ENCODE measurements at places on chromosomes 13 and 19. TPM values are rescaled to one million over a fixed set of nuclear protein-coding genes. Genes with fewer than 3 reads are reported as not detected.
A peak's percentile ranks its signal among the peaks of the same experiment; 100 is the strongest.

DNA sequence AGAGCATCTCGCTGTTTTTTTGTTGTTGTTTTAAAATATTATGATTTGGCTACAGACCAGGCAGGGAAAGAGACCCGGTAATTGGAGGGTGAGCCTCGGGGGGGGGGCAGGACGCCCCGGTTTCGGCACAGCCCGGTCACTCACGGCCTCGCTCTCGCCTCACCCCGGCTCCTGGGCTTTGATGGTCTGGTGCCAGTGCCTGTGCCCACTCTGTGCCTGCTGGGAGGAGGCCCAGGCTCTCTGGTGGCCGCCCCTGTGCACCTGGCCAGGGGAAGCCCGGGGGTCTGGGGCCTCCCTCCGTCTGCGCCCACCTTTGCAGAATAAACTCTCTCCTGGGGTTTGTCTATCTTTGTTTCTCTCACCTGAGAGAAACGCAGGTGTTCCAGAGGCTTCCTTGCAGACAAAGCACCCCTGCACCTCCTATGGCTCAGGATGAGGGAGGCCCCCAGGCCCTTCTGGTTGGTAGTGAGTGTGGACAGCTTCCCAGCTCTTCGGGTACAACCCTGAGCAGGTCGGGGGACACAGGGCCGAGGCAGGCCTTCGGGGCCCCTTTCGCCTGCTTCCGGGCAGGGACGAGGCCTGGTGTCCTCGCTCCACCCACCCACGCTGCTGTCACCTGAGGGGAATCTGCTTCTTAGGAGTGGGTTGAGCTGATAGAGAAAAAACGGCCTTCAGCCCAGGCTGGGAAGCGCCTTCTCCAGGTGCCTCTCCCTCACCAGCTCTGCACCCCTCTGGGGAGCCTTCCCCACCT, 183.3 kb downstream of the KDM4B start:
- DNase-seq: no peak

DNA sequence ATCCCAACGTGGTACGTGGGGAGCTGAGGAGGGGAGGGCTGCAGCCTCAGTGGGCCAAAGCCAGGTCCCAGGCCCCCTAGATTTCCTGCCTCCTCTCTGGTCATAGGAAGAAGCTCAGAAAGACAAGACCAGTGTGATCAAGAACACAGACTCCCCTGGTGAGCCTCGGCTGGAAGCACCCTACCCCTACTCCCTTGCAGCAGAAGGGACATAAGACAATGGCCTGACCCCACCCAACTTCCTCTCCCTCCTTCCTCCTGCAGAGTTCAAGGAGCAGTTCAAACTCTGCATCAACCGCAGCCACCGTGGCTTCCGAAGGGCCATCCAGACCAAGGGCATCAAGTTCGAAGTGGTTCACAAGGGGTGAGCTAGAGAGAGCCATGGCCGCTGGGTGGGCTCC, 11.5 kb downstream of the PODNL1 start:
- no peak for DNase-seq

DNA sequence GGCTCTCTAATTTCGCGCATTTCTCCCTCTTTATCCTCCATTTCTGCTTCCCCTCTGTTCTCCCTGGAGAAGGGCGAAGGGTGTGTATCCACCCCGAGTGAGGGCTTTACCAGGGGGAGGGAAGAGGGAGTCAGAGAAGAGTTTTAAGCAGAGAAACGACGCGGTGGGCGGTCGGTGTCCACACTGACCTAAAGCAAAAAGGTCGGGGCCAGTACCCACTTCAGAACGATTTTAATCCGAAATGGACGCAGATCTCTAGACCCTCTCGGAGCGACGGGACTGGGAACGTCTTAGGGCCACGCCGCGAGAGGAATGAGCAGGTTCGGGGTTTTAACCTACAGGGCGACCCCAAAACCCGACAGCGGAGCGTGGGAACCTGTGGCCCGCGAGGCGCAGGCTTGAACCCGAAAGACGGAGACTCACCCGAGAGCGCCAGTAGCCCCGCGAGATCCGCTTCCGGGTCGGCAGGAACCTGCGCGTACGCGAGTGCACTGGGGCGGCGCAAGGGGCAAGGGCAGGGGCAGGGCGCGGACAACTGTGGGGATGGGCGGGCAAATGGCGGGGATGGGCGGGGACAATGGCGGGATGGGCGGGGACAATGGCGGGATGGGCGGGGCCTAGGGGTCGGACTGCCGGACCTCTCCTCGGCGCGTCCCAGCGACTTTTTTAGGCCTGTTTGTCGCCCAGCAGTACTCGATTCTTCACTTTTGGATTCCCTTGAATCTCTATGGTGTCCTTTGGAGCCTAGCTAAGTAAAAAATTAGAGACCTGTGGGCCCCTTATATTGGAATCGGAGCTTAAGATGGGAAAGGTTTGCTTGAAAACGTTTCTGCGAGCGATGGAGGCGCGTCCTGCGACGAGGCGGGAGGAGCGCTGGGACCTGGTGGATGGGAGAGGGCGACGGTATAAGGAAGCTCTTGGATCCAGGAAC, at the start of gene ZNF677:
Gene ZNF677 (minus strand): TSS at position 463 of the 931 bp plus-strand sequence. CDS start 3,323 bp downstream, outside the sequence.
- peak; percentile 61 for DNase-seq

DNA sequence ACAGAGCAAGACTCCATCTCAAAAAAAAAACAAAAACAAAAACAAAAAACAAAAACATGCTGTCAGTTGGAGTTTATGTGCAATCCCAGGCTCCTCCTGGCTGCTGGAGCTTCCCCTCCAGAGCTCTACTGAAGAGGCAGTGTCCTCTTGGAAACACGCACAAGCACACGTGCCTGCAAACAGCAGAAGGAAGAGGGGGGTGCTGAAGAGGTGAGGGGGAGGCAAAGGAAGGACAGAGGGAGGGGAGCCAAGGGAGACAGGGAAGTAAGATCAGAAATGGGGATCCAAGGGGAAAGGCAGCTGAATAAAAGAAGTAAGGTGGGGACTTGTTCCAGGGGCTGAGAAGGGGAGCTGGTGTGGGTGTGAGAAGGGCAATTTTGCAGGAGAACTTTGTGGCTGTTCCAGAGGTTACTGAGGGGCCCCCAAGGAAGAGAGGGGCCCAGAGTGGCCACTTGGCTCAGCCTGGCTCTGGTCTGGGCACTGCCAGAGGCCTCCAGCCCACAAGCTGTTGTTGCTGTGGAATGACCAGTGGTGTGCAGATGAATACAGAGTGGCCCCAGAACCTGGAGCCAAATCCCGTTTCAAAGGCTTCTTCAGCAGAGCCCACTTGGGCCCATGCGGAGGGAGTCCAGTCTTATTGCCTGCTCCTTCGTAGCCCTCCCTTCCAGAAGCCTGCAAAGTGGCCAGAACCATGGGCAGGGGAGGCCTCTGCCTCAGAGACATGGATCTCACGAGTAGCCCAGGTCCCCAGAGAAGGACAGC, 34.4 kb downstream of the LYL1 start:
- DNase-seq: no peak

- no peak for DNase-seq
Measured at GRCh38 chr13:90016688-90017087, 1330.8 kb upstream of the MIR17HG start.

GRCh38 chr13:77616027-77616426, 80.5 kb downstream of the SCEL start:
- no peak for DNase-seq

GRCh38 chr13:59603646-59604045, 560.1 kb downstream of the DIAPH3 start:
- no peak for DNase-seq

- DNase-seq: no peak
Measured at GRCh38 chr19:47309038-47309437, 623 bp upstream of the C5AR1 start.

DNA sequence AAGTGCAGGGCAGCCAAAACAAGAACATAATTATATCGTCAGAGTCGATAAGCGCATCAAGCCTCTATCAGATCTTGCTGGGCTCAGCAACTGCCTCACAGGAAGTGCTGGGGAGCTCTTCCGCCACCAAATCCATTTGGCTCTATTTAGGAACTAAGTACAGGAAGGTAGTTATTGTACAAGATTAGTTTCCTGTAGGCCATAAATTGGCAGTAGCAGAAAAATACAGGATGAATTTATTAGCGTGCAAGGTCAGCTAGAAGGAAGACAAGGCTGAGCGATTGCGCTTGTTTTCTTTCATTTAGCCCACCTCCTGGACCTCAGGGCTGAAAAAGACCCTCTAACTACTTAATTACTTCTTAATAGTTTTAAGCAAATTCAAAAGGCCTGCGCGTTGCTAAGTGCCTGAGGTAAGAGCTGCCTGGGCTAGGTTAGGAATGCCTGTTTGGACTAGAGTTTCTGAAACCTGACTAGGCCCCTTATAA, 118.5 kb downstream of the IRS2 start:
- peak; percentile 38 for DNase-seq

Gene SPRED3
- 2.3 TPM for polyA plus RNA-seq

Gene BST2
- 10.9 TPM for polyA plus RNA-seq

Gene DUS3L
- 31.8 TPM for polyA plus RNA-seq
